NCI-H2227 treated with DMSO at 0.1 percent for 48 hours (cell line): ENCODE measurements at places on chromosomes 6 and 20.

DNA sequence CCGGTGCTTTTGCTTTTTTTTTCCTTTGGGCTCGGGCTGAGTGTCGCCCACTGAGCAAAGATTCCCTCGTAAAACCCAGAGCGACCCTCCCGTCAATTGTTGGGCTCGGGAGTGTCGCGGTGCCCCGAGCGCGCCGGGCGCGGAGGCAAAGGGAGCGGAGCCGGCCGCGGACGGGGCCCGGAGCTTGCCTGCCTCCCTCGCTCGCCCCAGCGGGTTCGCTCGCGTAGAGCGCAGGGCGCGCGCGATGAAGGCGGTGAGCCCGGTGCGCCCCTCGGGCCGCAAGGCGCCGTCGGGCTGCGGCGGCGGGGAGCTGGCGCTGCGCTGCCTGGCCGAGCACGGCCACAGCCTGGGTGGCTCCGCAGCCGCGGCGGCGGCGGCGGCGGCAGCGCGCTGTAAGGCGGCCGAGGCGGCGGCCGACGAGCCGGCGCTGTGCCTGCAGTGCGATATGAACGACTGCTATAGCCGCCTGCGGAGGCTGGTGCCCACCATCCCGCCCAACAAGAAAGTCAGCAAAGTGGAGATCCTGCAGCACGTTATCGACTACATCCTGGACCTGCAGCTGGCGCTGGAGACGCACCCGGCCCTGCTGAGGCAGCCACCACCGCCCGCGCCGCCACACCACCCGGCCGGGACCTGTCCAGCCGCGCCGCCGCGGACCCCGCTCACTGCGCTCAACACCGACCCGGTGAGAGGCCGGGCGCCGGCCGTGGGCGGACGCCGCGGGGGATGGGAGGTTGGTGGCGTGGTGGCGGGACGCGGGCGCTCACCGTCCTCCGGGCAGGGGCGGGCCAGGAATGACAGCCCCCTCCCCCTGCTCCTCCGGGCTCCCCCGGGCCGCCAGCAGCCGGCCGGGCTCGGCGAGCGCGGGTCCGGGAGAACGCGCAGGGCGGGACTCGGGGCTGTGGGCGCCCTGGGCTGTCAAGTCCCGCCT is 606 bp downstream of the ID4 start:
- no peak for DNase-seq

DNA sequence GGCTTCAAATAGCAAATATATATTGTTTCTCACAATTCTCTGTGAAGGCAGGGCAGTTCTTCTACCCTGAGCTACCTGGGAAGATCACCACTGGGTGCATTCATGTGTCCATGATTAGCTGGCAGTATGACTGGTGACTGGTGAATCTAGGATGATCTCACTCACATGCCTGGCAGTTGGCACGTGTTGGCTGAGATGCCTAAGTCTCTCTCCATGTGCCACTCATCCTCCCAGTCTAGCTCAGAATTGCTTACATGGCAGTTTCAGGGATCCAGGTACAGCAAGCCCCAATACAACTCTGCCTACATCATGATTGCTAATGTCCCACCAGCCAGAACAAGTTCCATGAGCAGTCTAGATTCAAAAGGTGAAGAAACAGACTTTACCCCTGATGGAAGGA is 346.8 kb upstream of the CNR1 start:
- DNase-seq, result no peak

GRCh38 chr6:9252799-9253198 is 817.5 kb upstream of the SLC35B3 start:
- no peak for DNase-seq

DNA sequence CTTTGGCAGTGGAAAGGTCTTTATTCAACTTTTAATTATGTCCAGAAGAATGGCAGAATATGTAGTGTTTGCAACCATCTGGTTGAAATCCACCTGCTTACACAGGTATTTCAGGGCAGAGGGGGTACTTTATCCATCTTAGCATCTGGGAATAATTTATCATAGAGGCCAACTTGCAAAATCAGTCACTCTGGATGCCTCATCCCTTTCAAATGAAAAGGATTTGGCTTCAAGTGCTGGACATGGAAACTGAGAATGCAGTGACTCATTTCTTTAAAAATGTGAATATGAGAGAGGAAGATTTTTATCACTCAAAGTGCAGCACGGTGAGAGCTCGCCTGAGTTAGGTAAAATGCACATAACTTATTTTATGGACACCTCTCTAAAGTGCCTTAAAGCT is 758.3 kb downstream of the KIF16B start:
- DNase-seq, result no peak

GRCh38 chr6:89308525-89309395 is 6.3 kb downstream of the GABRR2 start:
- no peak for DNase-seq

DNA sequence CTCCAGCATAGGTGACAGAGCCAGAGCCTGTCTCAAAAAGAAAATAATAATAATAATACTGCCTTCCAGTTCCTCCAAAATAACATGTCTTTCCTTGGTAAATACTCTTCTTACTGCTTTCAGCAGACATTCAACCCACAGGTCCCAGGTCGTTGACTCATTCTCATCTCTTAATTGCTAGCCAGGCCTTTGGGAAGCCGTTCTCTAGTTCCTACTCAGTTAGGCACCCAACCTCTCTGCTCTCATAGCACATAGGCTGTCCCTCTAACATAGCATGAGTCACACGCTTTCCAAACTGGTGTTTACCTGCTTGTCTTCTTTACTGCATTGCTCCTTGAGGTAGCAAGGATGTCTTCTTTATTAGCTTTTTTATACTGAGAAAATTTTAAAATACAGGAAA is 98.8 kb downstream of the LAMA2 start:
- no peak for DNase-seq

DNA sequence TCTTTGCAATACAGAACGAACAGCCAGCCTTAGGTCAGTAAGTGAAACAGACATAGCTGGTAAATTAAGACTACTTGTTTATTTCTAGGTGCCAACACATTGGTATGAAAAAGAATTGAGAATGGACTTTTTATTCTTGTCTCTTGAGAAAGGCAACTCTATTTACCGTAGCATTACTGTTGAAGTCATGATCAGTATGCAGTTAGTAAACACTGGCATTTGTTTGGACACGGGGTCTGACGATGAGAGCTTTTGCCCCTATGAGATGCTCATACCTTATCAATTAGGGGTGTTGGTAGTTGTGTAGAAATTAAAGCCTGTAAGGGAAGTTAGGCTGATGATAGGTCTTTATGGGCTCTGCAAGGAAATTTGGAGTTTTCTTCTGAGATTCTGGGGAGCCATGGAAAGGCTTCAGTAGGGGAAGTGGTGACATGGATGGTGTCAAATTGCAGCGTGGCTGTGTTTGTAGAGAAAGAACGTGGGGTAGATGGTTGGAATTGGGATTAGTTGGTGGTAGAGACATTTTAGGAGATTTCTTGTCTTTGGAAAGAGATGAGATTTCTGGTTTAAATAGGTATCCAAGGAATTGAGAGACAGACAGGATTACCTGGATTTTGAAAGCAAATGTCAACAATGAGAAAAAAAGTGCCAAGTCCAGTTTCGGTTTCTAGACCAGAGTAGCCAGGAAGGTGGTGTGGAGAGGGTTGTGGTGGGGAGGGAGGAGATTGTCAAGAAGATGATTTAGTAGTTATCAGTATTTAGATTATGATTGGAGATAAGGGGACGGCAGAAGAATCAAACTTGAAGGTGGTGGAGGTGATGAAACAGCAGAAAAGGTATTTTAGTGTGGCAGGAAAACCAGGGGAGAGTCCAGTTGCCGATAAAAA is 116.6 kb downstream of the JARID2 start:
- no peak for DNase-seq

- no peak for DNase-seq
Measured at GRCh38 chr6:96110878-96111277, 95.1 kb downstream of the FUT9 start.

DNA sequence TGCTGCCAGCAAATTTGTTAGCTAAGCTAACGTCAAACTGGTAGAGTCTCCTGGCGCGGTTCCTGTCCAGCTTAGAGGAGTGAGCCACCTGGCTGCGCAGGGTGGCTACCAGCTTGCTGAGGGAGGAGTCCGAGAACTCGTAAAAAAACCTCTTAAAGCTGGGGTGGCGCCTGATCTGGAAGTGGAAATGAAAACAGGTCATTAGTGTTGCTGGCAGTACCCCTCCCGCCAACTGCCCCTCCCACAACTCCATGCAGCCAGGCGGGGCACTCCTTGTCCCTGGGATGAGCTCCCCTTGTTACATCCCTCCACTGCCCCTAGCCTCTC is 17.3 kb downstream of the BNIP5 start:
- peak; percentile 74 for DNase-seq

GRCh38 chr6:44133003-44133931 is 5.9 kb downstream of the TMEM63B start:
- DNase-seq, result no peak

DNA sequence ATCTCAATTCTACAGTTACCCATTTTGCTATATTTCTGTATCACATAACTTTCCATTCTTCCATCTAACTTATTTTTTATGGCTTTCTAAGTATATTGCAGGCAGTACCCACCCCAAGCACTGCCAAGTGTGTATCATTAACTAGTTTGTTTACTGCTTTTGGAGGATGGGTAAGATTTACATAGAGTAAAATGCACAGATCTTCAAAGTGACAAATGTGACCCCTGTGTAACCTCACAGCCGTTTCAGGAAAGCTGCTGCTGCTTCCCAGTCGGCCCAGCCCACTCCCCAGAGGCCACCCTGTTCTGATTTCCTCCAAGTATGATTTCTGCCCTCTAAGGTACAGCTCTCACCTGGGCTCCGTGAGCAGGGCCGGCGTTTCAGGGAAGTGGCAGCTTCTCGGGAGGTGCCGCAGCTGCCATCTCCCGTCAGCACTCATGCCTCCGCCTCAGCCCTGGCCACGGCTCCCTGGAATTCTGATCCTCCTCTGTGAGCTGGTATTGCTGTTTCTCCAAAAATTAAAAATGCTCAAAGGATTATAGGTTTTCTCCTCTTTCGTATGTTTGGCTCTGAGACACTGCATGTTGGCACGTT is 15.0 kb upstream of the MAP1LC3A start:
- no peak for DNase-seq

GRCh38 chr6:94785514-94785913 is 791.8 kb upstream of the MANEA start:
- no peak for DNase-seq
